Progenitor cell of endocrine pancreas (in vitro differentiated cells): ENCODE measurements at places on chromosomes 12 and 14. TPM values are rescaled to one million over a fixed set of nuclear protein-coding genes. Genes with fewer than 3 reads are reported as not detected.

DAO gene
- not detected in 2 replicates for total RNA-seq

DNA sequence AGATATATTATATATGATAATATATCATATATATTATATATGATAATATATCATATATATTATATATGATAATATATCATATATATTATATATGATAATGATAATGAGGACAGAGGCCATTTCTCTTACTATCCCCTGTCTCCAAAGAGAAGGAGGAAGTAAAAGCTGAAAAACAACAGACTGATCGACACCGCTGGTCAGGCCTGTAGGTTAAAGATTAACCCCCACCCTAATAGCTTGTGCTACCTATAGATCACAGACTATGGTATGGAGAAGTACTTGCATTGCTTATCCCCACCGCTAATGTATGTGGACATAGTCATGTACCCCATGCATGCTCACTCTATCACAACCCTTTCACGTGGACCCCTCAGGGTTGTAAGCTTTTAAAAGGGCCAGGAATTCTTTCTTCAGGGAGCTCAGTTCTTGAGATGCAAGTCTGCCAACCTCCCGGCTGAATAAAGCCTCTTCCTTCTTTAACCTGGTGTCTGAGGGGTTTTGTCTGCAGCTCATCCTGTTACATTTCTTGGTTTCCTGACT, 786.1 kb upstream of the TMEM132C start:
- H3K4me1 ChIP-seq, result no peaks in the 10 kb centered on the region
- no peaks in the 10 kb centered on the region for H3K27me3 ChIP-seq
- H3K27ac ChIP-seq, result no peak overlapping the region
- H3K4me3 ChIP-seq, result no peak overlapping the region
- DNase-seq, result no peak
- peaks cover 1% of the 10 kb centered on the region for H3K36me3 ChIP-seq

DNA sequence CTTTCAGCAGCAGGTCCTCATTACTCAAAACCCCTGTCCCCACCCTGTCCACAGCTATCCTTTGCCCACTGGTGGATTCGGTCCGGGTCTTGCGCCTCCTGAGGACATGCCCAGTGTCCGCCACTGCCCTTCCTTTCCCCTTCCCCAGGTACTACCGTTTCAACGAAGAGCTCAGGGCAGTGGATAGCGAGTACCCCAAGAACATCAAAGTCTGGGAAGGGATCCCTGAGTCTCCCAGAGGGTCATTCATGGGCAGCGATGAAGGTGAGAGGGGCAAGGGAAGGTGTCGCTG, 8.7 kb downstream of the MMP14 start:
- H3K27me3 ChIP-seq, result no peaks in the 10 kb centered on the region
- no peak for DNase-seq
- no peak overlapping the region for H3K27ac ChIP-seq
- H3K4me1 ChIP-seq, result peaks cover 2% of the 10 kb centered on the region
- H3K36me3 ChIP-seq, result peaks cover 16% of the 10 kb centered on the region

CLEC6A gene
- total RNA-seq, result not detected in 2 replicates

GRCh38 chr12:14765398-14765797, 37.9 kb downstream of the WBP11 start:
- H3K27ac ChIP-seq, result no peak overlapping the region
- H3K4me1 ChIP-seq, result peaks cover 8% of the 10 kb centered on the region
- DNase-seq, result no peak
- no peak overlapping the region for H3K4me3 ChIP-seq

SLC10A1 gene
- not detected in 2 replicates for total RNA-seq

OVCH1 gene
- total RNA-seq, result 0.31 and 0.65 TPM in 2 replicates

- H3K27me3 ChIP-seq, result no peaks in the 10 kb centered on the region
- H3K27ac ChIP-seq, result no peak overlapping the region
- peaks cover 6% of the 10 kb centered on the region for H3K4me1 ChIP-seq
- H3K4me3 ChIP-seq, result no peak overlapping the region
Measured at GRCh38 chr12:80173083-80173864, 73.9 kb downstream of the OTOGL start.

GRCh38 chr14:77266336-77266735, 4.7 kb downstream of the NGB start:
- no peak overlapping the region for H3K27ac ChIP-seq
- H3K4me1 ChIP-seq, result peaks cover 3% of the 10 kb centered on the region
- no peak for DNase-seq
- H3K27me3 ChIP-seq, result peaks cover 51% of the 10 kb centered on the region

DNA sequence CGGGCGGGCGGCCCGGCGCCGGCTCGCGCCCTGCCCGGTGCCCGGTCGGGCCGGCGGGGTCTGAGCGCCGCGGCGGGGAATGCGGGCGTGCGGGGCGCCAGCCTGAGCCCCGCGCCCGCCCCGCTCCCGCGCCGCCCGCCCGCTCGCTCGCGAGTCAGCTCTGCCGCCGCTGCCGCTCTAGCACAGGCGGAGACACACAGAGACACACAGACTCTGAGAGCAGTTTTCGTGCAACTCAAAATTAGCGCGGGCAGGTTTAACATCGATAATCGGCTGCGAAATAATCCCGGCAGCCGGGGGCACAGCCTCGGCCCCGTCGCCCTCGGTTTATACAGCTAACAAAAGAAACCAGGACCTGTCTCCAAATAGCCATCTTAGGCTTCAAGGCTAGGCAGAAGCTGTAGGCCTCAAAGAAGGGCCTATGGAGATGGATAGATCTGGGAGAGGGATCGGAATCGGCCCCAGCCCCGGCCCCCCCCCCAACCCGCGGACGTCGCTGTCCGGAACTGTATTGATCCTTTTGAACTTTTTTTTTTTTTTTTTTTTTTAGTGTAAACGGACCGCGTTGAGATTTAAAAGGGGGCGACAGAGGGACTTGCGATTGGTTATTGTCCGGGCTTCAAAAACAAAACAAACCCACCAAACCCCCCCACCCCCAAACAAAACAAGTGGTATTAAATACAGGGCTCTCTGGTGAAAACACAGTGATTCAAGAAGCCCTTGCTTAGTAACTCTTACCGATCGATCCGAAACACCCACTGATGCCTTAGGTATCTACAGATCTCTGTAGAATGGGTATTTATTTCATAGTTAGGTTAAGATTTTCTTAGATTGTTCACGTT, 1.1 kb downstream of the ARID2 start:
- peak overlapping the region; percentile 83 for H3K4me3 ChIP-seq
- no peaks in the 10 kb centered on the region for H3K27me3 ChIP-seq
- DNase-seq, result peak; percentile 34
- H3K36me3 ChIP-seq, result peaks cover 10% of the 10 kb centered on the region
- H3K4me1 ChIP-seq, result peaks cover 24% of the 10 kb centered on the region

LGR5 gene
- 0.67 and 1.2 TPM in 2 replicates for total RNA-seq

TCL1A gene
- total RNA-seq, result not detected in 2 replicates

DNA sequence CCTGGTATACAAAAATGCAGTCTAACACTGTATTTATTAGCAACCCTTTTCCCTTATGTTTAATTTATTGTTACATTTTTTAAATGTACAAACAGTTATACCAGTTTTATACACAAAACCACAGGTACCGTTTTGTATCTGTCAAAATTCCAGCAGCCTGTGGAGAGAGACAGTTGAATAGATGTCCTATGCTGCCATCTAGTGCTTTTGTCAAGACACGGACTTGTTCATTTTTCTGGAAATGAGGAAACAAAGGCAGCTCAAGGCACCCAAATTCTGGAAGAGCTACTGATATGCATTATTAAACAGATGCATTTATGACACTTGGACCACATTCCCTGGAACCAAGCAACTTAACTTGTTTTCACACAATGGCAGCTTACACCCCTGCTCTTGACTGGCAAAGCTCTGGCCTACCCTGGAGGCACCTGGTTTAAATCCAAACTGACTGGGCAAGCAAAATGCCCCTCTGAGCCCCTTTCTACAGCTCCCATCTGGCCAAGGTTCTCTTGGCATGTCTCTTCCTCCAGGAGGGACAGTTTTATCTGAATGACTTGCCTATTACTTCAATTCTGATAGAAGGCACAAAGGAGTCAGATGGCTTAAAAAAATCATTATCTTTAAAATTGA, 286.9 kb upstream of the PRKD1 start:
- H3K36me3 ChIP-seq, result no peaks in the 10 kb centered on the region
- no peaks in the 10 kb centered on the region for H3K4me1 ChIP-seq
- no peak overlapping the region for H3K27ac ChIP-seq
- no peak for DNase-seq

DNA sequence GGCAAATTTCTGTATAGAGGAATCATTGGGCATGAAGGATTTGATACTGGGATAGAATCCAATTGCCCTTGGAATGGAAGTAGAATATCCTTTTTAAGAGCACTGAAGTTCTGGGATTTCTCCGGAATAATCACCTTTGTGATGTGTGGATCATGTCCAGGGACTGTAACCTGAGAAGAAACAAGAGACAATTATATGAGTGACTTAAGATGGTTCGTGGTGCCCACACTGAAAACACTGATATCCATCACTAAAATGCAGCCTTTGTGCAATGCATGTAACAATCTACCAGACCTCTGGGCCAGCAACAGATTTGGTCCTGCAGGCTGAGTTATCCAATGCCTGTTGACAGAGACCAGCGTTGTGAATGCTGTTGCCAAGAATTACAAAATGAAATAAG, 48.5 kb downstream of the MDM2 start:
- H3K36me3 ChIP-seq, result peaks cover 6% of the 10 kb centered on the region
- no peaks in the 10 kb centered on the region for H3K27me3 ChIP-seq
- H3K4me1 ChIP-seq, result no peaks in the 10 kb centered on the region
- no peak overlapping the region for H3K4me3 ChIP-seq

GRCh38 chr14:97458661-97459579, 661.7 kb downstream of the VRK1 start:
- H3K36me3 ChIP-seq, result no peaks in the 10 kb centered on the region
- H3K4me3 ChIP-seq, result peak overlapping the region; percentile 72
- peaks cover 41% of the 10 kb centered on the region for H3K27me3 ChIP-seq
- DNase-seq, result no peak
- H3K27ac ChIP-seq, result no peak overlapping the region

- H3K36me3 ChIP-seq, result peaks cover 9% of the 10 kb centered on the region
- no peak for DNase-seq
- no peak overlapping the region for H3K27ac ChIP-seq
- no peak overlapping the region for H3K4me3 ChIP-seq
- peaks cover 19% of the 10 kb centered on the region for H3K4me1 ChIP-seq
Measured at GRCh38 chr12:95197636-95198035, 19.6 kb downstream of the FGD6 start.

GRCh38 chr14:50333014-50333509, 20.9 kb downstream of the DMAC2L start:
- no peak for DNase-seq
- H3K4me3 ChIP-seq, result no peak overlapping the region
- H3K36me3 ChIP-seq, result peaks cover 2% of the 10 kb centered on the region
- no peaks in the 10 kb centered on the region for H3K27me3 ChIP-seq
- peak overlapping the region; percentile 81 for H3K27ac ChIP-seq

DNA sequence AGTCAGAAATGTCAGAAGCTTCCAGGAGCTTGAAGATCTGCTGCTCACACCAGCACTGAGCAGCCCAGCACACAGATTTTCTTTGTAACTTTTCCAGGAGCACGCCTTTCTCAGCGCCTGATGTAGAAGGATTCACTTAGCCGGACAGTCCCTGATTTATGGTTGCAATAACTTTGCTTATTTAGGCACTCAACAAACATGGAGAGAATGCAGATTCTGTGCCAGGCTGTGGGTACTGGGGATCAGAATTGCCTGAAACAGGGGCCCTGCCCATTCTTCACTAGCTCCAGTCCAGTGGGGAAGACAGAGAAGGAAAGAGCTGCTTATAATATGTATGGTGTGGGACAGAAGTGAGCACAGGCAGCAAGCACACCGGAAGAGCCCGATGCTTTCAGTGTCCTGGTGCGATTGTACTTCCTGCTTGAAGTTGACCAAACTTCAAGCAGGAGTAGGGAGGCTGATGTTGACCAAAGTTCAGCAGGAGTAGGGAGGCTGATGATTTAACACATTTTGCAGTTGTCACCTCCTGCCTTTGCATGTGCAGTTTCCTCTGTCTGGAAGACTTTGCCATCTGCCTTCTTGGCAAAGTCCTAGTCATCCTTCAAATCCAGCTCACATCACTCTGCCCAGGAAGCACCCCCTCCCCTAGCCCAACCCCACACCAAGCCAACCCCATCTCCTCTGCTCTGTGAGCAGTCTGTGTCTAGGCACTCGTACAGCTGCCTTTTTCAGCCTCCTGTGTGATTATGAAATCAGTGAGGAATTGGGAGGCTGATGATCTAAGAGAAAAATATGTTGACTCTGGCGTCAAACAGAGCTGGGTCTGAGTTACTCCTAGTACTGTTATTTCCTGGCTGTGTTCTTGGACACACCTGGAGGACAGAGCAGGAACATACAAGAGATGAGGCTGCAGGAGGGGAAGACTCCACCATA, 12.0 kb upstream of the PRIMA1 start:
- no peaks in the 10 kb centered on the region for H3K27me3 ChIP-seq
- no peak overlapping the region for H3K4me3 ChIP-seq
- no peaks in the 10 kb centered on the region for H3K36me3 ChIP-seq

DNA sequence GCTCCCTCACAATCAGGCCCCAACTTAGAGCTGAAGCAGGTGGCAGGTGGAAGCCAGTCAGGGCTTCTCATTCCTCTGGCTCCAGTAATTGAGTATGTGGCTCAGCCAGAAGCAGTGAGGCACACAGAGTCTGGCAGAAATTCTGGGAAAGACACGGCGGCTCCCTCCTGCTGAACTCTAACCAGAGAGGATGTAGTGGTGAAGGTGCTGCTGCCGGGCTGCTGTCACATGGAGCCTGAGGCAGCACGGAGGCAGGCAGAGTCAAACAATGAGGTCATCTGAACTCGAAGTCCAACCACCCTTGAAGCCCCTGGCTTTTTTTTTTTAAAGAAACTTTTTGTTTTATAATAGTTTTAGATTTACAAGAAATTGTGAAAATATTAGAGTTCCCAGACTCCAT, 33.4 kb upstream of the SMOC1 start:
- H3K27ac ChIP-seq, result no peak overlapping the region
- H3K4me3 ChIP-seq, result no peak overlapping the region
- H3K4me1 ChIP-seq, result peaks cover 22% of the 10 kb centered on the region
- no peaks in the 10 kb centered on the region for H3K36me3 ChIP-seq

DNA sequence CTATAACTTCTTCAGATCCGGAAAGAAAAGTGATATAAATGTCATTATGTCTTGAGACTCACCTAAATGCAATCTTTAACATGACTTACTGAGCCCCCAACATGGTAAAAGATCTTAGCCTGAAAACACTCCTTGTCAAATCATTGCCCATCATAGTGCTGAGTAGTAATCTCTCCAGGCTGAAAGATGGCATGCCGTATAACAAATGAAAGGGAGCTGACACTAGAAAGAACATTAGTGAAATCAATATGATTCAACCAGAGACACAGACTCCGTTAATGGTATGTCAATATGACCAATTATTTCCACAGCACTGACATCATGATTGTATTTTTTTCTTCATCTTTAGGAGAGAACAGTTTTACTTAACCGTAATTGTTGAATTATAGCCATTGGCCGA, 54.4 kb downstream of the BICD1 start:
- H3K27me3 ChIP-seq, result no peaks in the 10 kb centered on the region
- no peak overlapping the region for H3K27ac ChIP-seq

- no peaks in the 10 kb centered on the region for H3K4me1 ChIP-seq
- H3K27ac ChIP-seq, result no peak overlapping the region
- no peaks in the 10 kb centered on the region for H3K36me3 ChIP-seq
- H3K4me3 ChIP-seq, result no peak overlapping the region
Measured at GRCh38 chr12:54175200-54175963, 13.4 kb downstream of the SMUG1 start.

GRCh38 chr12:56324206-56324605, 8.4 kb upstream of the CNPY2 start:
- H3K4me1 ChIP-seq, result peaks cover 2% of the 10 kb centered on the region
- no peaks in the 10 kb centered on the region for H3K27me3 ChIP-seq
- no peak overlapping the region for H3K27ac ChIP-seq
- DNase-seq, result no peak
- no peak overlapping the region for H3K4me3 ChIP-seq
